ENCODE measurements at places on chromosomes 2 and 18. TPM values are rescaled to one million over a fixed set of nuclear protein-coding genes. Genes with fewer than 3 reads are reported as not detected.

The IL1F10 gene
- not detected for total RNA-seq

The FRZB gene
- total RNA-seq, result 0.03 TPM

The MAPK4 gene
- not detected for total RNA-seq

The DNAJC5G gene
- total RNA-seq, result not detected

The LINC00305 gene
- not detected for total RNA-seq

The LYG1 gene
- total RNA-seq, result 0.37 TPM

- H3K4me1 ChIP-seq, result peaks cover 81% of the 10 kb centered on the region
- no peak for DNase-seq
- no peaks in the 10 kb centered on the region for H3K27me3 ChIP-seq
- peaks cover 5% of the 10 kb centered on the region for H3K36me3 ChIP-seq
- no peak overlapping the region for H3K4me3 ChIP-seq
- peak overlapping the region; percentile 91 for H3K27ac ChIP-seq
Observed at GRCh38 chr2:160474891-160475787, 18.5 kb downstream of the RBMS1 start.

- H3K27me3 ChIP-seq, result no peaks in the 10 kb centered on the region
- no peak overlapping the region for H3K27ac ChIP-seq
- H3K4me1 ChIP-seq, result no peaks in the 10 kb centered on the region
- no peak for DNase-seq
- H3K4me3 ChIP-seq, result no peak overlapping the region
- H3K36me3 ChIP-seq, result no peaks in the 10 kb centered on the region
Observed at GRCh38 chr2:51158251-51158650, 126.3 kb upstream of the NRXN1 start.

- DNase-seq, result no peak
- H3K36me3 ChIP-seq, result no peaks in the 10 kb centered on the region
- no peak overlapping the region for H3K27ac ChIP-seq
- peaks cover 31% of the 10 kb centered on the region for H3K4me1 ChIP-seq
Observed at GRCh38 chr2:65654496-65654895, 222.1 kb upstream of the SPRED2 start.

DNA sequence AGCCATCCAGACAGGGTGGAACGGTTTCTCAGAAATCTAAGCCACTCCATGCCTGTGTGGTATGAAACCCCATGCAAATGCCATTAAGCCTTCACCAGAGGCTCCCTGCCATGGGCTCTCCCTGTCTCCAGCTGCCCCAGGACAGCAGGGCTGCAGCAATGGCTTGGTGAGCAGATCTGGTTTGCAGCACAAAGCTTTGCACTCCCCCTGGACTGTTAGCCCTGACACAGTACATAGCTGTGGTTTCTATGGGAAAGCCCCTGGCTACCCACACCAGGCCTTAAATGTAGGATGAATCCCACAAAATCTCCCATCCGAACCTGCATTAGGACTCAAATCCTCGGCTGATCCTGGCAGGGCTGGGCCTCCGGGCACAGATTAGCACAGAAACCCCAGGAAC, 291.6 kb downstream of the TNS1 start:
- H3K27me3 ChIP-seq, result no peaks in the 10 kb centered on the region
- peak; percentile 49 for DNase-seq
- no peak overlapping the region for H3K4me3 ChIP-seq

GRCh38 chr2:37773371-37774130, 102.1 kb upstream of the CDC42EP3 start:
- H3K36me3 ChIP-seq, result no peaks in the 10 kb centered on the region
- DNase-seq, result no peak
- H3K4me1 ChIP-seq, result peaks cover 62% of the 10 kb centered on the region
- no peak overlapping the region for H3K4me3 ChIP-seq

DNA sequence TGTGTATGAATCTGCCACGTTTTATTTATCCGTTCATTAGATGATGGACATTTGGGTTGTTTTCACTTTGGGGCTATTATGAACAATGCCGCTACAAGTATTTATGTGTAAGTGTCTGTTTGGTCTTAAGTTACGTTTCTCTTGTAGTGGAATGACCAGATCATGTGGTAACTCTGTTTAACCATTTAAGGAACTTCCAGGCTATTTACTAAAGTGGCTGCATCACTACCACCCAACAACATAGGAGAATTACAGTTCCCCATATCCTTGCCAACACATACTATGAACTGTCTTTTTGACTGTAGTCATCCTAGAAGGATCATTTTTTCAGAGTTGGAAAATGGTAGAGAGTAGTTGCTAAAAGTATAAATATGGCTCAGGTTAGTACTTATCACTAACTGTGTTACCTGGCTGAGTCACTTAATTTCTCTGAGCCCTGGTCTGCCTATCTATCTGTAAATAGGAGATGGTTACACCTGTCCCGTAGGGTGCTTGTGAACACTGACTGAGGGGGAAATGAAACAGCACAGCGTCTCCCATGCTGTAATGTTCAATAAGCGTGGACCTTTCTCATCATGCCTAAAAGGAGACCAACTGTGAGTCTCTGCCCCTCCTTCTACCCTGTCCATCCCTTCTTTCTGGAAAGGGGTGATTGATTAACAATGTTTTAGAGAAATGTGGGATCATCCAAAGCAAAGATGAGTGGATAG, 103.1 kb downstream of the SH3RF3 start:
- no peak for DNase-seq
- no peaks in the 10 kb centered on the region for H3K27me3 ChIP-seq
- no peaks in the 10 kb centered on the region for H3K36me3 ChIP-seq
- peaks cover 11% of the 10 kb centered on the region for H3K4me1 ChIP-seq

DNA sequence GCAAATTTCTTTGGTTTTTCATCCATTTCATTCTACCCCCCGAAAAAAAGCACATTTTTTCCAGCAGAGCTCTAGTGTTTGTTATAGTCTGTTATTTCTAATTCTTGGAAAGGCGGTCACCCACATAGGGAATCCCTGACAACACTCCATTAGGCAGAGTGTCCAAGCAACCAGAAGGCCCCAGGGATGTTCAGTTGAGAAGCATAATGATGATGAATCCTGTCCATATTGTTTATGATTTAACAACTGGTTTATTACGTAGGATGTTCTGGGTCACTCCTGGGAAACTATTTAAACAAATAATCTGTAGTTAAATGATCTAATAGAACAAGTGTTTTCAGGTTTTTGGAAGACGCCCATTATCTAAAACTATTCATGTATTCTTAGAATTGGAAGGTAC, 388.7 kb downstream of the TNS1 start:
- H3K27me3 ChIP-seq, result no peaks in the 10 kb centered on the region
- H3K36me3 ChIP-seq, result no peaks in the 10 kb centered on the region
- H3K4me3 ChIP-seq, result no peak overlapping the region
- no peaks in the 10 kb centered on the region for H3K4me1 ChIP-seq
- no peak for DNase-seq

DNA sequence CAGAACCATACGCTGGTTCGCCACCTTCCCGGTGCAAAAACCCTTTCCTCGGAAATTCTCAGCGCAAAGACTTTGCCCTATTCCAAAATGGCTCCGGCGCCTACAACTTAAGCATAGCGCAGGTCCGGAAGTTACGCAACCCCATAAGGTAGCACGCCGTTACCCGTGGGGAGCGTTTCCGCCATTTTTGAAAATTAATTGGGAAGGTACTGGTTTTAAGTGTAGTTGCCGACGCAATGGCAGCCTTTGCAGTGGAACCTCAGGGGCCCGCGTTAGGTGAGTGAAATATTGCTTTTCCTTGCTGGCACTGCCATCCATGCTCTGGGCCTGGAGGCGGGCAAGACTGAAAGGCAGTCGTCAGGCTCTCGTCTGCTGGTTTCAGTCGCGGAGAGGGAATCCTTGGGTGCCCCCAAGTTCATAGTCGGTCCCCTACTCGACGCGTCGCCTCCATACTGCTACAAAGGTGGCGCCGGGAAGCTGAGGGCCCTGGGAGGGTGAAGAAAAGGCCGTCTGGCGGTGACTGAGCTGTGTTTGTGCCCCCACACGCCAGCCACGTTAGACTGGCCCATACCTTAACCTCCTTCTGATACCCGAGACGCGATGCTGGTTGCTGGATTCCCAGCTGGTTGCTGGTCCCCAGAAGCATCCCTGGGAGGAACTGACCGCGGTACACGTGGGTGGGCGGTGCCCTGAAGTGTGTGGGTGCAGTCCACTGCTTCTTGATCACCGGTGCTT, at the start of gene NUP35:
NUP35 (plus strand) TSS at position 222 of the 735 bp plus-strand sequence; CDS start at position 237, 15 bp downstream.
- H3K36me3 ChIP-seq, result peaks cover 14% of the 10 kb centered on the region
- H3K4me3 ChIP-seq, result peak within 1 kb of the TSS; percentile 79
- peak; percentile 81 for DNase-seq

DNA sequence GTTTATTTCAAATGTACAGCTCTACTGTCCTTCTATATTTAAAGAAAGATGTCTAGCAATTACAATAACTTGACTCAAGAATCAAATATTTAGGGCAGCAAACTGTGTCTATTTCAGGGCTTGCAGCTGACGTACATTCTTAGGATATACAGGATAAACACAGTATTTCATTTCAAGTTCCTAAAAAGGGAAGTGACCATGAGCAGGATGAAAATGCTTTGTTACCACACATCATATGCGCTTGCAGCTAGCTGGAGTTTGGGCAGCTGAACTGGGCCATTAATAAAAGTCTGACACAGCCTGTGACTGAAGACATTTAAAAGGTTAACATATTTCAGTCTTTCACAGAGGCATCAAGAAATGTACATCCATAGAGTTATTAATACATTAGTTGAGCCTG, 264.6 kb upstream of the TRIB2 start:
- no peaks in the 10 kb centered on the region for H3K36me3 ChIP-seq
- H3K4me1 ChIP-seq, result peaks cover 23% of the 10 kb centered on the region
- peak overlapping the region; percentile 8 for H3K27ac ChIP-seq
- no peaks in the 10 kb centered on the region for H3K27me3 ChIP-seq
- 0 out of 2 replicates have a peak overlapping the region, but pooled peaks have one; percentile 1 for H3K4me3 ChIP-seq
- DNase-seq, result peak; percentile 34

- no peak overlapping the region for H3K4me3 ChIP-seq
- H3K36me3 ChIP-seq, result no peaks in the 10 kb centered on the region
- no peak overlapping the region for H3K27ac ChIP-seq
Observed at GRCh38 chr2:104321116-104321795, 532.7 kb upstream of the POU3F3 start.

GRCh38 chr2:160126756-160127155, 64.3 kb upstream of the PLA2R1 start:
- H3K27me3 ChIP-seq, result no peaks in the 10 kb centered on the region
- H3K27ac ChIP-seq, result no peak overlapping the region
- H3K36me3 ChIP-seq, result no peaks in the 10 kb centered on the region
- no peaks in the 10 kb centered on the region for H3K4me1 ChIP-seq
- no peak overlapping the region for H3K4me3 ChIP-seq
- no peak for DNase-seq

DNA sequence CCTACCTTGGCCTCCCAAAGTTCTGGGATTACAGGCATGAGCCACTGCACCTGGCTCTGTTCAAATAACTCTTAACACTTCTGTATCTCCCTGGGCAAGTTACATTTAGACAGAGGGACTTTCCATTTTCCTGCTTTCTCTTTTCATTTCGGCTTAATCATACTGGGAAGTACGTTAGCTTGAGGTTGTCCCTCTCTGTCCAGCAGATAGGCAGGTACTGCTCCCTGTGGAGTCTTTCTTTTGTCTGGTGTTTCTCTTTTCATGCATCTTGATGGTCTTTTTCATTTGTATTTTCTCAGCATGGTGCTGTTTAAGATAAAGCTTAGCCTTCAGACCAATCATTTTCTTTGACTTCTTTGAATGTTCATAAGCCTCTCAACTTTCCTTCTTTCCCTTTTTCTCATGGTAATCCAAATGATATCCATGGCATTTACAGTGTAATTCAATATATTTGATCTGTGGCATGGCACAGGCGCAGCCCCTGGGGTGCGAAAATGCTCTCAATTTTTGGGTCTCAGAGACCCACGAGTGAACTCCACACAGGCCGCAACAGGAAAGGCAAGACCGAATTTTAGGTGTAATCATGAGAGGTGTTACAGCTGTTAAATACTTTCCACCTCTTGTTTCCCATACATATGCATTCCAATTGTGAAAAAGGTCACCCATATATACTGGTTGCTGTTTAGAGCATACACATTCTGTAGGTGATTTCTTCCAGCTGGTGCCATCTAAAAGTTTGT, 99.9 kb upstream of the MYO3B start:
- H3K4me3 ChIP-seq, result no peak overlapping the region
- no peak for DNase-seq
- no peak overlapping the region for H3K27ac ChIP-seq
- H3K4me1 ChIP-seq, result no peaks in the 10 kb centered on the region
- no peaks in the 10 kb centered on the region for H3K27me3 ChIP-seq

- no peaks in the 10 kb centered on the region for H3K36me3 ChIP-seq
- no peak overlapping the region for H3K27ac ChIP-seq
- peaks cover under 1% of the 10 kb centered on the region for H3K27me3 ChIP-seq
- H3K4me1 ChIP-seq, result no peaks in the 10 kb centered on the region
- H3K4me3 ChIP-seq, result no peak overlapping the region
Observed at GRCh38 chr2:15745907-15746702, 154.4 kb downstream of the DDX1 start.

GRCh38 chr18:75139226-75139911, 69.6 kb downstream of the PTGR3 start:
- no peak overlapping the region for H3K27ac ChIP-seq
- H3K4me3 ChIP-seq, result no peak overlapping the region
- no peak for DNase-seq
- 0 out of 2 replicates have a peak, but pooled peaks cover 4% of the 10 kb centered on the region for H3K27me3 ChIP-seq
- no peaks in the 10 kb centered on the region for H3K36me3 ChIP-seq

- H3K36me3 ChIP-seq, result no peaks in the 10 kb centered on the region
- DNase-seq, result no peak
- no peaks in the 10 kb centered on the region for H3K27me3 ChIP-seq
- no peak overlapping the region for H3K4me3 ChIP-seq
- no peak overlapping the region for H3K27ac ChIP-seq
- no peaks in the 10 kb centered on the region for H3K4me1 ChIP-seq
Observed at GRCh38 chr2:49465157-49465831, 311.0 kb upstream of the FSHR start.

DNA sequence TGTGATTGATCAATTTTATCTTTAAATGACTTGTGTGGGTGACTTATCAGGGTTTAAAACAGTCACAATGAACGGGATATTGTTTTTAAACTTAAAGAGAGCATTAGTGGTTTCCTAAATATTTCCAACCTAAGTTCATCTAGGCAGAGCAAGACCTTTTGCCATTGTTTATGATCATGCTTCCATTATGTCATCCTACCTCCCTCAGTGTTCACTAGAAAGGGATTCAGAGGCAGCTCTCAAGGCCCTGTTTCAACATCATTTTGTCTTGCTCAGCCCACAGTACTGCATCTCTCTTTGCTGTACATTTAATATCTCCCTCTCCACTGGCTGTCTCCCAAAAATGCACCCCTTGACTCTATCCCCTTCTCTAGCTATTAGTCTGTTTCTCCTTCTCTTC, 21.5 kb upstream of the PELI1 start:
- no peaks in the 10 kb centered on the region for H3K27me3 ChIP-seq
- DNase-seq, result peak; percentile 4
- H3K36me3 ChIP-seq, result no peaks in the 10 kb centered on the region
- no peak overlapping the region for H3K27ac ChIP-seq
- H3K4me3 ChIP-seq, result no peak overlapping the region

- peaks cover 7% of the 10 kb centered on the region for H3K4me1 ChIP-seq
- H3K27ac ChIP-seq, result no peak overlapping the region
- peaks cover 13% of the 10 kb centered on the region for H3K27me3 ChIP-seq
- H3K36me3 ChIP-seq, result no peaks in the 10 kb centered on the region
- H3K4me3 ChIP-seq, result no peak overlapping the region
Observed at GRCh38 chr2:205925373-205926337, 160.3 kb downstream of the INO80D start.
